Right lung (tissue), 10 donors: ENCODE measurements at places on chromosomes 12 and 14. TPM values are rescaled to one million over a fixed set of nuclear protein-coding genes. Genes with fewer than 3 reads are reported as not detected.

Gene NFATC4
- 83.1 TPM for polyA plus RNA-seq

Gene GUCY2C
- polyA plus RNA-seq: 0.58 TPM

DNA sequence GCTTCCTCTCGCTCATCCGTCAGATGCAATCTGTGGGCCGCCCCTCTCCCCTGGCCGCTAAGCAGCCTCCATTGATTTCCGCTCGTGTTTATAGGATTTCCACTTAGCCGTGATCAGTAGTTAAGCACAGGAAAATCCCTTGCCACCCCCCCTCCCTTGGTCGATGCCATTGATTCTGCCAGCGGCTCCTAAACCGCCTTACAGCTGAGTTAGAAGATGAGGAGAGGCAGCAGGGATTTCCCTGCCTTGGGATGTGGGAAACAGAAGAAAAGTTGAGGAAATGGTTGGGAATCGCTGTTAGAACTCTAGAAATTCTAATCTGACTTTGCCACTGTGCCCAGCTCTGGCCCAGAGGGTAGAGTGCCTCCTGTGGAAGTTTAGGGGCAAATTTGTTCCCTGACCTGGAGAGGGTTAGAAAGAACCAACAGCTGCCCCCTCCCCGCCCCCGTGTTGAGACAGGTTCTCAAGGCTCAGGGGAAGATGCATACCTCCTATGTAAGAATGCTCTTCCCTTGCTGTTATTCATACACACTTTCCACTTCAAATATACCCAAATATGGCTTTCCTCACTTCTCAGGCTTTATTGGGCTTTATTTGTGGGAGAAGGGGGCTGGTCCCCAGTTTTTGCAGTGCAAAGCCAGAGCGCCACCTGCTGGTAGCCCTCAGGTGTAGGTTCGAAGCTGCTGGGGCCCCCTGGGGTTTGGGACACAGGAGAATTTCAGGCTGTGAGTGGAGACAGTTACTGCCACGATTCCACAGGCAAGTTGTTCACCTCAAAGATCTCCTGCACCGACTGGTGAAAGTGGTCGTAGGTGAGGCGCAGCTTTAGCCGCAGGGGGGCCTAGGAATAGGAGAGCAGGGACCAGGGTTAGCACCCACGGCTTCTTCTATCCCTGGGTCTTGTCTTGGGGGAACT lies 3.2 kb downstream of the THTPA start:
- no peak for DNase-seq

GRCh38 chr14:93100570-93100969 lies 15.2 kb downstream of the ITPK1 start:
- no peak for DNase-seq
